ENCODE measurements at places on chromosomes 12 and 14. TPM values are rescaled to one million over a fixed set of nuclear protein-coding genes. Genes with fewer than 3 reads are reported as not detected.

DNA sequence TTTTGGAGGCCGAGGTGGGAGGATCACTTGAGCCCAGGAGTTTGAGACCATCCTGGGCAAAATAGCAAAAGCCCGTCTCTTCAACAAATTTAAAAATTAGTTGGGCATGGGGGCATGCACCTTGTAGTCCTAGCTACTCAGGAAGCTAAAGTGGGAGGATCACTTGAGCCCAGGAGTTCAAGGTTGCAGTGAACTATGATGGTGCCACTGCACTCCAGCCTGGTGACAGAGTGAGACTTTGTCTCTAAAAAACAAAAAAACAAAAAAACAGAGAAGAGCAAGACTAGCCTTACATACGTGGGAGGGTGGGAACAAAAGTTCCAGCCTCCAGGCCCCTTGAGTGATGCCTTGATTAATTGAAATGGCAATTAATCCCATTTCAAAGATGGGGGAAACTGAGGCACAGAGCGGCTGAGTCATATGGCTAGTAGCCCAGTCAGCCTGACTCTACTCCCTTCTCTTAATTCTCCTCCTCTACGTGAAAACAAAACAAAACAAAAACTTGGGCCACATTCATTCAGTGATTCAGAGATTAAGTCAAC, 3.3 kb upstream of the FAM222A start:
- no peak for DNase-seq

KRT78 gene
- polyA plus RNA-seq, result not detected

- no peak for DNase-seq
Observed at GRCh38 chr12:120762086-120762485, 36.5 kb downstream of the ACADS start.

RACGAP1 gene
- 15.4 TPM for polyA plus RNA-seq

- no peak for DNase-seq
Observed at GRCh38 chr12:15829949-15830348, 40.8 kb upstream of the EPS8 start.

ACSM4 gene
- polyA plus RNA-seq, result not detected

BDKRB2 gene
- polyA plus RNA-seq, result 0.22 TPM

MANSC4 gene
- not detected for polyA plus RNA-seq

LRRC43 gene
- polyA plus RNA-seq, result 3.1 TPM

DNA sequence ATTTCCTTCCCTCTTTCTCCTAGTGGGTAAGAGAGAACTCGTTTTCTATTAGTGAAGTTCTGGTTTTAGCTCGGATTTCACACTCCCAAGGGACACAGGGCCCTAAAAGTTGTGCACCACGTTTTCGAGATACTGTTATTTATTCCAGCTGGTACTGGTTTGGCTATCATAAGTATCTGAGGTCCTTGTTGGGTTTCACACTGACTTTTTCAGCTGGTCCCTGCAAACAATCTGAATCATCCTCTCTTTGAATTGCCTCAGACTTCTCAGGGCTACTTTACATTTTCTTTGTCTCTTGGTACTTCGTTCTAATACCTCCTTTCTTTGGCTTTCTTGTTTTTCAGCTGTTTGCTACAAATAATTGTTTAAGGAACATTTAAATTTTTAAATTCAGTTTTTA, 75.7 kb downstream of the SCN8A start:
- no peak for DNase-seq

GYS2 gene
- polyA plus RNA-seq, result 0.03 TPM

COX8C gene
- polyA plus RNA-seq, result not detected

- DNase-seq, result no peak
Observed at GRCh38 chr14:45123271-45123670, 11.0 kb downstream of the FKBP3 start.

PZP gene
- 0.73 TPM for polyA plus RNA-seq

DNA sequence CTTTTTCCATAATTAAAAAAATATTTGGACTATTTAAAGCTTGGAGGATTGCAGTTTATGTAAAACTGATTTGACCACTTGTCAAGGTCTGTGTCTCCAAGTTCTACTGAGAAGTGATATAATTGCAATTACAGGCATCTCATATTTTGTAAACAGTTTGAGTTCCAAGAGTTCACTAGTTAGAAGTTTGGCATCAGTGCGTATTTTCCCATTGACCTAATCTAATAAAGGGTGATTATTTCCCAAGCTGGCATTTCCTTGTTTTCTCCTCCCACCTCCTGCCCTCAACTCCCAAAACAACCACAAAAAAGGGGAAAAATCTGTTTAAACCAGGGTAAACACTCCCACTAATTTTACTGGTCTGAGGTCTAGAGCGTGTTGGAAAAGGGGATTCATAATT, 3.0 kb upstream of the MYF6 start:
- peak; percentile 48 for DNase-seq

DNA sequence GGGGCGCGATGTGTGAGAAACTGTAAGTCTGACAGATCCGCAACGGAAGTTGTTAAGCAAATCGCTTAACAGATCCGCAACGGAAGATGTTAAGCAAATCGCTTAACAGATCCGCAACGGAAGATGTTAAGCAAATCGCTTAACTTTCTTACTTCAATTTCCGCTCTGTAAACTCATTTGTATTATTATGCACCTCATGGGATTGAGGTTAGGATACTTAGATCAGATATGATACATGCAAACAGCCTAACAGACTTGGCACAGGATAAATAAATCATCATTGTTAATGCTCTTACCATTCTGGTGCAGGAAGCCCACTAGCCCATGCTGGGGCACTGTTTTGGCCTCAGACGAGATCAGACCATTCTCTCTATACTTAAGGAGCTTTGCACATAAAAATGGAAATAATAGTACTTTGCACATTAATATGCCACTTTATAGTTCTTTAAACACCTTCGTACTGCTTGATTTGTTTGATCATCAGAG, 399 bp downstream of the NCAPD2 start:
- DNase-seq, result no peak

GRCh38 chr12:53657041-53657440, 18.8 kb downstream of the ATP5MC2 start:
- DNase-seq, result no peak

GRCh38 chr14:70183991-70184390, 4.8 kb downstream of the SLC8A3 start:
- DNase-seq, result no peak

DNA sequence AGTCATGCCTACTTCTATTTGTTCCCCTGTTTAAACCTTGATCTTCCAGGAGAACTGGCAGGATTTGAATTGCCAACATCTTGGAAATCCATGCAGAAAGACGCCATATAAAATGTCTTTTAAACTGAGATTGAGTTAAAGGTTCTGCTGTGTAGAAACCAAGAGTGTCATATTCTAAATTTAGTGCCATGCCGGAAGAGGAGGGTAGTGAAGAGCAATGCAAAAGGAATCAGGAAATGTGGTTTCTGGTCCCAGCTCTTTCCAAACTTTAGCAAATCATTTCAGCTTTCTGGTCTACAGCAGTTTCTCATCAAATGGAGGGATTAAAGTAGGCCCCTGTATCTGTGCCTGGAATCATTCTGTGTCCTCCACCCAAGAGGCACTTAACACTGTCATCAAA, 85.7 kb downstream of the BTG1 start:
- no peak for DNase-seq

MYO1H gene
- polyA plus RNA-seq, result not detected

GRCh38 chr12:65825507-65826352, 1.4 kb downstream of the HMGA2 start:
- no peak for DNase-seq

GRCh38 chr14:104334424-104335161, 196.2 kb downstream of the KIF26A start:
- DNase-seq, result no peak

DNA sequence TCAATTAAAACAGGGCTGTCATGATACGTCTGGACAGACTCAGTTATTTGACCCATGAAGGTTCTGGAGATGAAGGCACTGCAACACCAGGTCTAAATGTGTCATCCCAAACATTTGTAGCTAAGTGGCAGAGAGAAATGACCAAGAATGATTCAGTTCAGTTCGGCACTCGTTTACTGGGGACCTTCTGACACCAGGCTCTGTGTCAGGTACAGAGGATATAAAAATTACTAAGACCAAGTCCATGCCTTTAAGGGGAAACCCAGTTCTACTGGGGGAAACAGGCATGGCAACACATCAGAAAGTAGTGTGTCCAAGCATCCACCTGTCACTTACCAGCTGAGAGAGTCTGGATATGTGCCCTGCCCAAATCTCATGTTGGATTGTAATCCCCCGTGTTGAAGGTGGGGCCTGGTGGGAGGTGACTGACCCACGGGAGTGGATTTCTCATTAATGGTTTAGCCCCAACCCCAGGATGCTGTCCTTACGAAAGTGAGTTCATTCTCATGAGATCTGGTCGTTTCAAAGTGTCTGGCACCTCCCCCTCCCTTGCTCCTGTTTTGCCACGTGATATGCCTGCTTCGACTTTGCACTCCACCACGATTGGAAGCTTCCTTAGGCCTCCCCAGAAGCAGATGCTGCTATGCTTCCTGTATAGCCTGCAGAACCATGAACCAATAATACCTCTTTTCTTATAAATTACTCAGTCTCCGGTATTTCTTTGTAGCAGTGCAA, 41.9 kb upstream of the BCL2L14 start:
- no peak for DNase-seq

BEGAIN gene
- not detected for polyA plus RNA-seq

GRCh38 chr14:95885866-95886265, 9.2 kb downstream of the TUNAR start:
- DNase-seq, result no peak

GRCh38 chr12:10554756-10555481, 49.2 kb downstream of the EIF2S3B start:
- no peak for DNase-seq

DNA sequence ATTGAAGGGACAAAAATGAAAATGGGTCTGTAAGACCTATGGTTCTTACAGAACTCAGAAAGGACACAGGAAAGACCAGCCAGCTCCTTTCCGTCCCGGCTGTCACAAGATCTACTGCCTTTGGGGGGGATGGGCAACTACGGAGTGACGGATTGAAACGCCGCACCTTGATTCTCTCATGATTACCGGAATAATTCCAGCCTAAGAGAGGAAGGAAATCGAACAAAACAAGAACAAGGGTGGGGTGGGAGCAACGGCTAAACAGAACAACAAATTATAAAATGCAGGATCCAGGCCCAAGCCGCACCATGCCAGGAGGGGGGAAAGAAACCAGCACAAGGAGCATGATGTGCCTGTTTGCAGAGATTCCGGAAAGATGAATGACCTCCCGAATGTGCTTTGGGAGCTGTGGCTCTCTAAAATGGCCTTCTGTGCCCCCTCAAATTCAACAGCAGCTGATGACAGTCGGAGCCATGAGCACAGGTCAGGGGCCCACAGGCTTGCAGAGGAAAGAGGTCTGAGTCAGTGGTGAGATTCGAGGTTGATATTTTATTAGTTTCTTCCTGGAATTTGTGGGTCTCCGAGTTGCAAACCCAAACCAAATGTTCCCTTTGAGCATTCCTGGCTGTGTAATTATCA, 72.1 kb downstream of the SPRING1 start:
- no peak for DNase-seq

DNA sequence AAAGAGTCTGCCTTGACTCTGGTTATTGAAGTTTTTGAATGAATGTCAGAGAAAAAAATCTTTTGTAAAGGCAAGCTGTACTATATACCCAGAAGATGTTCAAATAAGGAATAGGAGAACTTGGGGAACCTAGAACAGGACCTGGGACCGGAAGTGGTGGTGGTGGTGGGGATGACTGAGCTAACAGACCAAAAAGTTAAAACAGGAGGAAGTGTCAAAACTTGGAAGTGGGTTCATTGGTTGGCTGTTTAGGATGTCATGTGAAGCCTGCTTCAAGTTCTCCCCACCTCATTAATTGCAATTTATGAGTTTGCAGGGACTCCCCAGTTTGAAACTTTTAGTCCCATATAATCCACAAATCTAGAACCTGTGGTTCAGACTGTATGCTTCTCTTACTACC, 26.2 kb downstream of the PLXNC1 start:
- DNase-seq, result no peak

Measured in endothelial cell of umbilical vein (primary cell).